ENCODE measurements at places on chromosomes 3 and 15. TPM values are rescaled to one million over a fixed set of nuclear protein-coding genes. Genes with fewer than 3 reads are reported as not detected.

DNA sequence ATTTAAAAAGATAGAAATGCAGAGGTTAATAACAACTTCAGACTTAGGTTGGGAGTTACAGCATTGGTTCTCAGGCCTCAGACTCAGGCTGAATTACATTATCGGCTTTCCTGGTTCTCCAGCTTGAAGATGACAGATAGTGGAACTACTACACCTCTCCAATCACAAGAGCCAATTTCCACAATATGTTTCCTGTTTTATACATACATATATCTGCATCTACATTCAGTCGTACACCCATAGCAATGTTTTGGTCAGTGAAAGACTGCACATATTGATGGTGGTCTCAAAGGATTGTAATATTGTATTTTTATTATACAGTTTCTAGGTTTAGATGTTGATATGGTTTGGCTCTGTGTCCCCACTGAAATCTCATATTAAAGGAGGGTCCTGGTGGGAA is 35.4 kb downstream of the AADACL2 start:
- DNase-seq: peak; percentile 1

Gene C3orf22
- not detected for total RNA-seq

- peak; percentile 36 for DNase-seq
Observed at GRCh38 chr3:8345398-8345797, 156.2 kb upstream of the LMCD1 start.

Gene SLC2A2
- total RNA-seq: not detected
